ENCODE measurements at places on chromosomes 5 and 9. TPM values are rescaled to one million over a fixed set of nuclear protein-coding genes. Genes with fewer than 3 reads are reported as not detected.

GRCh38 chr9:1941989-1942388 lies 73.2 kb upstream of the SMARCA2 start:
- H3K4me1 ChIP-seq, result no peaks in the 10 kb centered on the region
- H3K36me3 ChIP-seq, result no peaks in the 10 kb centered on the region
- H3K4me3 ChIP-seq, result no peak overlapping the region
- no peak for DNase-seq
- no peak overlapping the region for H3K27ac ChIP-seq
- no peaks in the 10 kb centered on the region for H3K27me3 ChIP-seq

GRCh38 chr9:88359974-88360373 lies 28.3 kb upstream of the SPIN1 start:
- H3K4me1 ChIP-seq, result peaks cover 4% of the 10 kb centered on the region
- H3K4me3 ChIP-seq, result no peak overlapping the region
- no peaks in the 10 kb centered on the region for H3K27me3 ChIP-seq
- H3K36me3 ChIP-seq, result no peaks in the 10 kb centered on the region
- no peak overlapping the region for H3K27ac ChIP-seq

GRCh38 chr9:121267689-121268597 lies at the start of gene GSN:
GSN (plus strand) TSS chr9:121268162; CDS start chr9:121301972, 33,810 bp downstream.
- DNase-seq, result no peak
- no peaks in the 10 kb centered on the region for H3K36me3 ChIP-seq
- H3K4me1 ChIP-seq, result peaks cover 29% of the 10 kb centered on the region
- H3K27me3 ChIP-seq, result no peaks in the 10 kb centered on the region

DNA sequence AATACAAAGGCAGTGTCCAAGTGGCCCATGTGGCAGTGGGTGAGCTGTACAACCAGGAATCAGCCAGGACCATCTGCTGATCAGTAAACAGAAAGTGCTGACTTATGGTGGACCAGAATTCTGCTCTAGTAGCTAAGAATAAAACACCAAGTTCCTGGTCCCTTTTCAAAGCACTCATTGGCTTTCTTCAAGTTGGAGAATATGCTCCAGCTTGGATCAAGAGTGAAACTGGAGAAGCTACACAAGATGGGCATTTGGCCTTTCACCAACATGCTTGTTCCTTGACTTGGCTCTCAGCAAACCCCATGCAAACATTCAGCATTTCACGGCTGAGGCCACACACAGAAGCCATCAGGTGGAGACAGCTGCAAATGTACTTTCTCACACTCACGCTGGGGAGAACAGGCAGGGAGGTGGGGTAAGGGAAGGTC lies 32.1 kb downstream of the MARCHF3 start:
- no peak overlapping the region for H3K4me3 ChIP-seq
- no peak overlapping the region for H3K27ac ChIP-seq
- no peaks in the 10 kb centered on the region for H3K4me1 ChIP-seq

GRCh38 chr5:163347671-163348070 lies 89.7 kb upstream of the CCNG1 start:
- H3K4me1 ChIP-seq, result no peaks in the 10 kb centered on the region
- no peak overlapping the region for H3K27ac ChIP-seq
- H3K4me3 ChIP-seq, result no peak overlapping the region
- H3K36me3 ChIP-seq, result no peaks in the 10 kb centered on the region
- DNase-seq, result peak; percentile 51

GRCh38 chr5:77645158-77645994 lies 6.9 kb upstream of the OTP start:
- H3K27me3 ChIP-seq, result no peaks in the 10 kb centered on the region
- H3K4me3 ChIP-seq, result peak overlapping the region; percentile 52
- no peaks in the 10 kb centered on the region for H3K36me3 ChIP-seq
- H3K4me1 ChIP-seq, result 0 out of 2 replicates have a peak, but pooled peaks cover 3% of the 10 kb centered on the region

The NHP2 gene
- 260 TPM for total RNA-seq

- DNase-seq, result no peak
- peaks cover 32% of the 10 kb centered on the region for H3K27me3 ChIP-seq
- no peak overlapping the region for H3K4me3 ChIP-seq
- no peaks in the 10 kb centered on the region for H3K36me3 ChIP-seq
- no peaks in the 10 kb centered on the region for H3K4me1 ChIP-seq
- no peak overlapping the region for H3K27ac ChIP-seq
Observed at GRCh38 chr5:59768152-59769040, 125.1 kb downstream of the PDE4D start.

DNA sequence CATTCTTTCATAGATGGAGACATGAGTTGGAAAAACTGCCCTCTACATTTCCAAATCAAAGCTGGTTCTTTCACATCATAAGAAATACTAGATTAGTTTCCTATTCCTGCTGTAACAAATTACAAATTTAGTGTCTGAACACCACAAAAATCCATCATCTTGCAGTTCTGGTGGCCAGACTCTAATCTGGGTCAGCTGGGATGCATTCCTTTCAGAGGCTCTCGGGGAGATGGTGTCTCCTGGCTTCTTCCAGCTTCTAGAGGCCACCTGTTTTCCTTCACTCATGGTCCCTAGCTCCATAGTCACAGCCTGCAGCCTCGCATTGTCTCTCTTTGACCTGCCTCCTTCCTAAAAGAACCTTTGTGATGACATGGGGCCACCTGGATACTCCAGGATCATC lies 65.2 kb downstream of the RETREG1 start:
- peaks cover 6% of the 10 kb centered on the region for H3K4me1 ChIP-seq
- DNase-seq, result no peak
- no peaks in the 10 kb centered on the region for H3K36me3 ChIP-seq
- no peak overlapping the region for H3K27ac ChIP-seq
- no peak overlapping the region for H3K4me3 ChIP-seq
- H3K27me3 ChIP-seq, result no peaks in the 10 kb centered on the region

The SLC36A1 gene
- total RNA-seq, result 7.4 TPM

- no peak overlapping the region for H3K4me3 ChIP-seq
- H3K36me3 ChIP-seq, result no peaks in the 10 kb centered on the region
- H3K4me1 ChIP-seq, result peaks cover 6% of the 10 kb centered on the region
Observed at GRCh38 chr9:98147582-98147981, 28.6 kb upstream of the TRIM14 start.

The ANKRD34B gene
- not detected for total RNA-seq

DNA sequence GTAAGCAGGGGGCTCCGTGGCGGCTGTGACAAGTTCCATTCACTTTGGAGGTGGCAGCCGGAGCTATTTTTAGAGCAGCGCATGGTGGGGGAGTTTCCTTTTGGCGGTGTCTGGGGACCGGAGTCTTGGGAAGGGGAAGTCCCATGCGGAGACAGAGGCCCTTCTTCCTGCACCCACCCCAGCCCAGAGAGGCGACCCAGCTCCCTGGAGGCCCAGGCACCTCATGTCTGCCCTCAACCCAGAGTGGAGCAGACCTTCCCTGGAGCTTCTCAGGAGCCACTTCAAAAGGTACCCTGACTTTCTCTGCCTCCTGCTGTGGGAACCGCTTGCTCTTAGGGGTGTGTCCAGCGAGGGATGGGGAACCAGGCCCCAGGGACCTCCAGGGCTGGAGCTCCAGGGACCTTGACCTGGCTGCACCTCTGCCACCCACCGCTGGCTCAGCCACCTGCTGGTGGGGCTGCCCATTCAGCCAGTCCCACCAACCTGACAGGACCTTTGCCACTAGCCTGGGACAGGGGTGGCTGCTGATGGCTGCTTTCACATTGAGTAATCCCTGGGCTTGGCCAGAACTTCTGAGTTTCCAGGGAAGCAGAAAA lies 34.1 kb downstream of the NEK6 start:
- H3K27ac ChIP-seq, result no peak overlapping the region
- no peak for DNase-seq
- peaks cover 73% of the 10 kb centered on the region for H3K4me1 ChIP-seq
- H3K4me3 ChIP-seq, result no peak overlapping the region

The ELOVL7 gene
- total RNA-seq, result 20.0 TPM

GRCh38 chr5:80255431-80255810 lies 427 bp downstream of the SERINC5 start:
- peak overlapping the region; percentile 81 for H3K4me3 ChIP-seq
- peaks cover 11% of the 10 kb centered on the region for H3K4me1 ChIP-seq

DNA sequence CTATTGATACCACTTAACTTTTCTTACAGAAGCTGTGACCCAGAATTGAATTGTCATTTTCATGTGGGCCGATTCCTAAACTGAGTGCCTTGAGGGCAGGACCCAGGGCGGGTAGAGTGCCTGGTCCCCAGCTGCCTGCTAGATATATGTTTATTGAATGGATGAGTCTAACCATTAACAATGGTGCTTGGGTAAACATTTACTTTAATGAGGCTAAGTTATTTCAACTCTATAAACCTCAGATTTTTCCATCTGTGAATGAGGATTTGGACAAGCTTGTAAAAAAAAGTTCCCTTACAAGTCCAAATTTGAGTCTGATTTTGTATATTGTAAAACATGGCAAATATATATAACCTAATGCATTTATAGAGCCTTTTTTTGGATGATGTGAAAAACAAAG lies 181.8 kb upstream of the ELL2 start:
- no peak overlapping the region for H3K4me3 ChIP-seq
- H3K27ac ChIP-seq, result no peak overlapping the region
- no peaks in the 10 kb centered on the region for H3K27me3 ChIP-seq
- peaks cover 4% of the 10 kb centered on the region for H3K4me1 ChIP-seq

GRCh38 chr5:98721231-98721928 lies 52.1 kb upstream of the RGMB start:
- H3K4me1 ChIP-seq, result no peaks in the 10 kb centered on the region
- H3K27ac ChIP-seq, result no peak overlapping the region
- no peaks in the 10 kb centered on the region for H3K27me3 ChIP-seq
- DNase-seq, result no peak
- no peaks in the 10 kb centered on the region for H3K36me3 ChIP-seq

- no peaks in the 10 kb centered on the region for H3K36me3 ChIP-seq
- H3K27ac ChIP-seq, result no peak overlapping the region
- no peaks in the 10 kb centered on the region for H3K4me1 ChIP-seq
- no peak overlapping the region for H3K4me3 ChIP-seq
- no peak for DNase-seq
- peaks cover 7% of the 10 kb centered on the region for H3K27me3 ChIP-seq
Observed at GRCh38 chr5:35103637-35104299, 56.0 kb upstream of the AGXT2 start.

DNA sequence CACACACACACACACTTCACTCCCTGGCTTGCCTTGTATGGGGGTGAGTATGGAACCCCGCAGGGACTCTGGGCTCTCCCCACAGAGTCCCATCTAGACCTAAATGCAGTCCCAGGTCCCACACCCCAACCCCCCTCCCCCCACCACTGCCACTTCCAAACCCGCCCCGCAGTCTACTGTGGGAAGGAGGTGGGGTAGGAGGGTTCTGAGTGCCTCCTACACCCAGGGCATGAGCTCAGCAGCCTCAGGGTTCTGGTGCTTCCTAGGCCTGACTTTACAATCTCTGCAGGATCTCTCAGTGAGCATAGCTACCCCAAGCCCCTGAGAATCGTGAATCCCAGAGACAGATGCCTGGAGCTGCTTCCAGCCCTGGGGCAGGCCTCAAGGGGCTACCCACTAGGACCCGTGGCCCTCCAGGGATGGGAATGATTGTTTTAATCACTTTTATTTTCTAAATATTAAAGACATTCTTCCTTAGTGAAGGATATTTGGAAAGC lies 1.5 kb upstream of the NACC2 start:
- H3K27ac ChIP-seq, result no peak overlapping the region
- H3K4me3 ChIP-seq, result peak overlapping the region; percentile 78
- H3K27me3 ChIP-seq, result no peaks in the 10 kb centered on the region
- no peaks in the 10 kb centered on the region for H3K36me3 ChIP-seq

- H3K4me1 ChIP-seq, result no peaks in the 10 kb centered on the region
- H3K4me3 ChIP-seq, result no peak overlapping the region
- H3K36me3 ChIP-seq, result no peaks in the 10 kb centered on the region
- H3K27me3 ChIP-seq, result no peaks in the 10 kb centered on the region
Observed at GRCh38 chr5:126927429-126927828, 102.9 kb downstream of the MARCHF3 start.

DNA sequence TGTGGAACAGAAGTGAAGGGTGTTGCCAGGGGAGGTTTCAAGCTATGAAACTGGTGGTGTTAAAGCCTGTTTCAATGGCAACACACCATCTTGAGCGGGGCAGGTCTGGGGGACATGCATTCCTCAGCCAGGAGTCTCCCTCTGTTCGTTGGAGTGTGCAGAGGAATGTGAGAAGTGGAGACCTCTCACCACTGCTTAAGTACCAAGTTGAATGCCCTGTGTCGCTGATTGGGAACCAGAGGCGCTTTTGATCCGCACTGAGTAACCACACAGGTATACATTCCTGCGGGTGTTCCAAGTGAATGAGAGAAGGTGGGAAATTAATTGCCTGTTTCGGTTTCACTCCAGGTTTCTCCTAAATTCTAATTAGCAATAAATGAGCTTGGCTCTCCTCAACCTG lies 99.4 kb downstream of the LIX1 start:
- H3K4me3 ChIP-seq, result no peak overlapping the region
- H3K27me3 ChIP-seq, result no peaks in the 10 kb centered on the region
- H3K36me3 ChIP-seq, result no peaks in the 10 kb centered on the region
- H3K4me1 ChIP-seq, result no peaks in the 10 kb centered on the region
- DNase-seq, result no peak

The PCDHGB4 gene
- total RNA-seq, result not detected

The FOXD4L6 gene
- total RNA-seq, result 0.54 TPM

DNA sequence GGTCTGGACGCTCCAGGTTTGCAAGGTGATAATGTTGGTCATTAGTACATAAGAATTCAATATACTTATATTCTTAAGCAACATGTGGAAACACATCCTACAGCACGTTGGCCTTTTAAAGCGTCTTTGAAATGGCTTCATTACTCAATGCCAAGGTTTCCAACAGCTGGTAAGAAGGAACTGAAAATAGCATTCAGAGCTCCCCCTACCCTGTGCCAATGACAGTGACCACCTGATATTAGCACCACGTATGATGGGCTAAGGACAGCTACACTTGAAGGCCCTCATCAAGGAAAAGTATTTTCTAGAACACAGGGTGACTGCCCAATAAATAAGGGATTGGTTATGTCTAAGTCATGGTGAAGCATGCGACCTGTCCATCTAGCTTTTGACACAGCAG lies 9.9 kb downstream of the ZNF622 start:
- H3K4me1 ChIP-seq, result no peaks in the 10 kb centered on the region
- H3K36me3 ChIP-seq, result peaks cover 36% of the 10 kb centered on the region
- no peak for DNase-seq
- no peak overlapping the region for H3K27ac ChIP-seq
- H3K4me3 ChIP-seq, result no peak overlapping the region

DNA sequence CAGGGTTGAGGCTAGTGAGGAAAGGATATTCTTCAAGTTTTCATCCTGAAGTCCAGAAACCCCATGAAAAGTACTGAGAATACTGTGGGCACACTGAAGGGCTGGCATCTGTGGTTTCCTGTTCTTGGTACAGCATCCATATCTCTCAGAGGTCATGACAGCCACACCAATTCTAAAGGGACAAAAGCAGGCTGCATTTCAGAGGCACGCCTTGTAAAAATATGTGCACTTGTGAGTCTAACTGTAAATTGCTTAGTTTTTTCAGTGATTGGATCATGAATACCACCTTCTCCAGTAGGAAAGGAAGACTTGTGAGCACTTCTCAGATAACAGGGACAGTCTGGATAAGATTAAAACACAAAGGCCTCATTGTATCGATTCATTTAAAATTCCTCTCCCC lies 230.9 kb downstream of the NTRK2 start:
- peaks cover 23% of the 10 kb centered on the region for H3K27me3 ChIP-seq
- no peak for DNase-seq
- H3K36me3 ChIP-seq, result no peaks in the 10 kb centered on the region
- no peak overlapping the region for H3K27ac ChIP-seq
- no peak overlapping the region for H3K4me3 ChIP-seq

The ARL14EPL gene
- total RNA-seq, result 22.9 TPM

The TNFSF8 gene
- total RNA-seq, result not detected

GRCh38 chr9:77954013-77954665 lies 77.5 kb downstream of the GNAQ start:
- H3K27me3 ChIP-seq, result no peaks in the 10 kb centered on the region
- no peak overlapping the region for H3K27ac ChIP-seq
- no peaks in the 10 kb centered on the region for H3K36me3 ChIP-seq
- peaks cover 4% of the 10 kb centered on the region for H3K4me1 ChIP-seq
- DNase-seq, result no peak

The FAM170A gene
- 0.39 TPM for total RNA-seq

GRCh38 chr9:127092041-127092608 lies 30.3 kb downstream of the ANGPTL2 start:
- no peaks in the 10 kb centered on the region for H3K27me3 ChIP-seq
- no peak overlapping the region for H3K4me3 ChIP-seq
- H3K27ac ChIP-seq, result no peak overlapping the region
- no peaks in the 10 kb centered on the region for H3K36me3 ChIP-seq
